Activated CD8-positive, alpha-beta T cell treated with anti-CD3 and anti-CD28 coated beads, Interleukin-2, amount 10 ng/mL, durations not matched to agents 7 days and 5 days (primary cell): ENCODE measurements at places on chromosomes 3 and 15. TPM values are rescaled to one million over a fixed set of nuclear protein-coding genes. Genes with fewer than 3 reads are reported as not detected.

Gene DHFR2
- 6.4 TPM for total RNA-seq

DNA sequence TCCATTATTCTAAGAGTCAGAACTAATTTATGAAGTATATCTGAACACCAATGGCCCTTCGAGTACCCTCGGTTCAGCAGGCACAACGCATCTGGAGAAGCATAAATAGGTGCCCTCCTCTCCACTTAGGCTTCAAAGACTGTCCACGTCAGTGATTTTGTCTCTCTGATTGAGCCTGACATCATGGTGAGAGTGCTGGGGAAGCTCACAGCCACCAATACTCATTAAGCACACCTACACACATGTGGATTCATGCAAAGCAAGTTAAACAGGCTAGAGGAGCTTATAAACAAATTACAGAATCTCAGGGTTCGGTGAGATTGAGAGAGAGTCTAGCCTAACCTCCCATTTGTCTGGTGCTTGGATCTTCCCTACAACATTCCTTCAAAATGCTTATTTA, 3.6 kb downstream of the CLDN1 start:
- DNase-seq, result no peak

DNA sequence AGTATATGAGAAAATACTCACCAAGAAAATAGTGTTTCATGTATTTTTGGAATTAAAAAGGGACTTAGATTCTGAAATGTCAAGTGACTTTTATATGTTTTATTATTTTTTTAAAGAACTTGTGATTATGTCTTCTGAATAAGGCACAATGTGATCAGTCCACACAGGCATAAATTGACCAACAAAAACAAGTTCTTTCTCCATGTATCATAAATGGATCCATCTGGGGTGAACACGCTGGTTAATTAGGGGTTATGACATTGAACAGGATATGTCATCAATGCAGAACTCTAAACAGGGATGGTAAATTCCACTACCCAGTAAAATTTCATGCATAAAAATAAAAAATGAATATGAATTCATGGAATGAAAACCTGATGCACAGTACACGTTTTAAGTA, 31.3 kb upstream of the PIK3CA start:
- no peak for DNase-seq

- DNase-seq, result peak; percentile 22
Observed at GRCh38 chr3:54146506-54147239, 24.3 kb downstream of the CACNA2D3 start.

- DNase-seq, result no peak
Observed at GRCh38 chr3:169564883-169565282, 98.6 kb downstream of the MECOM start.

- DNase-seq, result no peak
Observed at GRCh38 chr3:44924457-44925084, 50.2 kb downstream of the TGM4 start.

GRCh38 chr3:53726643-53727042, 119.6 kb downstream of the CHDH start:
- DNase-seq, result no peak

GRCh38 chr3:110327870-110328269, 743.7 kb upstream of the NECTIN3 start:
- DNase-seq, result no peak

Gene C3orf70
- total RNA-seq, result not detected

GRCh38 chr15:32099956-32100684, 69.8 kb downstream of the CHRNA7 start:
- no peak for DNase-seq

DNA sequence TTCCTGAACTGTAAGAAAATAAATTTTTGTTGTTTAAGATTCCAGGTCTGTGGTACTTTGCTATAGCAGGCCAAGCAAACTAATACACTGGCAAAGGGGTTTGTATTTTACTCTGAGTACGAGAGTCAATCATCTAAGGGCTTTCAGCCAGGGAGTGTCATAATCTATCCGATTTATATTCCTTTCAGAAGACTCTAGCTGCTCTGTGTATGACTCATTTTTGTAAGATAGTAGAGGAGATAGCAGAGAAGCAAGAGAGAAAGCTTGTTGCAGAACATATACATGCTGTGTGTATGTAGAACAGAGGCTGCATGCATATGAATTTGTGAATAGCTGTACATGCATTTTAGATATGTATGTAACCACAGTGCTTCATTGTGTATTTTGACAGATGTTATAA, 577.9 kb upstream of the EPHA6 start:
- DNase-seq, result no peak

GRCh38 chr3:154615471-154615870, 185.5 kb upstream of the GPR149 start:
- no peak for DNase-seq

DNA sequence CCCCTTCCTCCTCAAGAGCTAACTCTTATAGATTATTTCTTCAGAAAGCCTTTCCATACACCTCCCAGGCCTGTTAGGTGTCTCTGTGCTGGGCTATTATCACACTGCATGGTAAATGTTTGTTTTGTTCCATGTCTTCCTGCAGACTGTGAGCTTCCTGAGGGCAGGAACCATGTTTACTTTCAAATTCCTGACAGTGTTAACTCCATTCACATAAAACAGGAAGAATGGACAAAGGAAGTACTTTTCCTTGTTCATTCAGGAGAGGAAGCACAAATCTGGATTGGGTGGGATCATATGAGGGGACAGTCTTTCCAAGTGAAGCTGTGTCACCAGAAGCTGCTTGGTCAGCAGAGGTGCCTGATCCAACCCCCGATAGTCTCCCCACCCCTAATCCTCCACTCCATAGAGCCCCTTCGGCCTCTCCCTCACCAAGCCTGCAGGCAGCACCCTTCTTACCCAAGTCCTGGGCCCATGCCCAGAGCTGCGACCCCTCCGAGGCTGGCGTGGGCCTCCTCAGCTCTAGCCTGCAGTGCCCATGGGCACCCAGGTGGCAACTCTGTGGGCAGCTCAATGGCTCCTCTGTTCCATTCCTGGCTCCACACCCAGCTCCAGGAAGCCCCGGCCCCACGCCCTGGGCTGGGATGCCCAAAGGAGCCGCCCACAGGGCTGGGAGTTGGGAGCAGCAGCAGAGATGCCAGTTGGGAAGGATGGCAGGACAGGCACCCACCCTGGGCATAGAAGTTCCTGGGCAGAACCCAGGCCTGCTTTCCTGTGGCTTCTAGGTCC, 6.9 kb downstream of the SHF start:
- DNase-seq, result no peak

DNA sequence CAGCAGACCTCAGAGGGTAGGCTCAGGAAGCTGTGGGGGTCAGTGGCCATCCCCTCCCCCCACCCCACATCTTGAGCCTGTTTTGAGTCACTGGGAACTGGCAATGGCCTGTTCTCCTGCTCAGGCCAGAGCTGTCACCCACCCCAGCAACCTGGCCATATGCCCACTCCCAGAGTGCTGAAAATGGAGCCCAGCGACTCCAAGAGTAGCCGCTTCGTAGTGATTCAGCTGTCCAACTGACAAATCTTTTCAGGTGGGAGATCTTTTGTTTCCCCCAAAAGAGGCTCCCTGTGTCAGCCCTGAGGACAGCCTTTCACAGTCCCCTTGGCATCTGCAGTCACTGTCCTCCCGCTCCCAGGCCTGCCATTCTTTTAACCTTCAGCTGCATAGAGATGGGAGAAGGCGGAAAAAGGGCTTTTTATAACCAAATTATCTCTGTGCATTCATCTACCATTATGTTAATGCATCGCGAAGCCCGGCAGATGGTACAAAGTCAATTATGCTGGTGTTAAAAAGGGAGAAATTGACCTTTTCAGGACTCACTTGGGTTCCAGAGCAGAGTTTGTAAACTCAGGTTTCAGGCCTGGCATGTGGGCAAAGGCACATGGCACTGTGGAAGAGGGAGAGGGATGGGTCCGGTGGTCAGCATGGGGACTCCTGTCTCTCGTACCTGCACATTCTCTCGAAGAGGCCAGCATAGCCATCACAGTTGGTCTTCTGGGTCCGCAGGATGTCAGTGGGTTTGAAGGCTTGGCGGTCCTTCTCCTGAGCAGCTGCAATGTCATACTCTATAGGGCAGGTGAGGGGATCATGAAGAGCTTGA, 32.1 kb downstream of the KY start:
- DNase-seq, result no peak

Gene TRAT1
- 54.5 TPM for total RNA-seq

DNA sequence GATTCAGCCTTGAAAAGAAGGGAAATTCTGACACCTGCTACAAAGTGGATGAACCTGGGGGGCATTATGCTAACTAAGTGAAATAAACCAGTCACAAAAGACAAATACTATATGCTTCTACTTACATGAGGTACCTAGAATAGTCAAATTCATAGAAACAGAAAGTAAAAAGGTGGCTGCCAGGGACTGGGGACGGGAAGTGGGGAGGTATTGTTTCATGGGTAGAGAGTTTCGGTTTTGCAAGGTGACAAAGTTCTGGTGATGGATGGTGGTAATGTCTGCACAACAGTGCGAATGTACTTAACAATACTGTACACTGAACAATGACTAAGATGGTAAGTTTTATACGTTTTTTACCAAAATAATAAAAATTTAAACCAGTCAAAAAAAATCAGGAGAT, 4.8 kb downstream of the IDH2 start:
- peak; percentile 86 for DNase-seq

DNA sequence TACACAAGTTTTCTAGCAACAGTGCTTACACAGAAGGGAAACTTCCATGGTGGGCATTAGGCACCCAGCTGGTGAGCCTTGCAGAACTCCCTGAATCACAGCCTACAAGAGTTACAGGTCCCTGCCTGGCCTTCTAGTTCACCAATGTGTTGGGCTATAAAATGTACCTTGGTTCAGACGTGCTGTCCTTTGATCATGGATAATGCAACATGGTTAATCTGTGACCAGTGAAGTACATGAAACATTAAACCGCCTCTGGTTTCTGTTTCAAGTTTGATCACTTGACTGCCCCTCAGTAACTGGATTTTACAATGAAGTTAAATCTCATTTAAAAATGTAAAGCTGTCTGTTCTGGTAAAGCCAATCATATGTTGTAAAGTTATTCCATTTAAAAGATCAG, 51.8 kb downstream of the FMN1 start:
- no peak for DNase-seq

DNA sequence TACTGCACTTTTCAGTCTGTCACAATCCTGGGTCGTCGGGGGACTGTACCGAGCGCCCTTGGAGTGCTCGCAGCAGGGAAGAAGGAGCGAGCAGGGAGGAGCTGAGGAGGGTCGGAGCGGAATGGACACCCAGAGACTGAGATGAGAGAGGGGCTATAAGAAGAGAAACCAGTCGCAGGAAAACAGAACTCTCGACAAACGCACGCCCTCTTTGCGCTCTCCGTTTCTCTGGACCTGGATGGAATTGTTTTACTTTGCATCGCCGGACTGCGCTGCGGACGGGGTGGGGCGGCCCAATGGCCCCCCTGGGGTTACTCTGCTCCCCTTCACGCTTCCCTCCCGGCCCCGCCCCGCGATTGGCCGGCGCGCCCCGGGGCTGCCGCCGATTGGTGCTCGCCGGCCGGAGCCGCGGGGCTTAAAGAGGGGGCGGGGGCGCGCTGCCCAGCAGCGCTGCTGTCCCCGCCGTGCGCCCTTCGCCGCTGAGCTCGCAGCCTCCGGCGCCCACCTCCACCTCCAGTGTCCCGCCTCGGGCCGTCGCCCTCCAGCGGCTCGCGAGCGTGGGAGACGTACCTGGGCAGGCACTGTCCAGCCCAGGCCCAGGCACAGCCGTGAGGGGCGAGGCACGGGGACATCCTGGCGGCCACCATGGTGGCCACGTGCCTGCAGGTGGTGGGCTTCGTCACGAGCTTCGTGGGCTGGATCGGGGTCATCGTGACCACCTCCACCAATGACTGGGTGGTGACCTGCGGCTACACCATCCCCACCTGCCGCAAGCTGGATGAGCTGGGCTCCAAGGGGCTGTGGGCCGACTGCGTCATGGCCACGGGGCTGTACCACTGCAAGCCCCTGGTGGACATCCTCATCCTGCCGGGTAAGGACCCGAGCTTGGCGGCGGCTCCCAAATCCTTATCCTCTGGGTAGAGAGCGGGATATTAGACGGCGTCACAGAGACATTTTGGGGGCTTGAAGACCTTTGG, at the start of gene CLDN11:
TSS of gene CLDN11 (plus strand) at position 447 of the 977 bp plus-strand sequence. CDS start at position 646, 199 bp downstream.
- no peak for DNase-seq

DNA sequence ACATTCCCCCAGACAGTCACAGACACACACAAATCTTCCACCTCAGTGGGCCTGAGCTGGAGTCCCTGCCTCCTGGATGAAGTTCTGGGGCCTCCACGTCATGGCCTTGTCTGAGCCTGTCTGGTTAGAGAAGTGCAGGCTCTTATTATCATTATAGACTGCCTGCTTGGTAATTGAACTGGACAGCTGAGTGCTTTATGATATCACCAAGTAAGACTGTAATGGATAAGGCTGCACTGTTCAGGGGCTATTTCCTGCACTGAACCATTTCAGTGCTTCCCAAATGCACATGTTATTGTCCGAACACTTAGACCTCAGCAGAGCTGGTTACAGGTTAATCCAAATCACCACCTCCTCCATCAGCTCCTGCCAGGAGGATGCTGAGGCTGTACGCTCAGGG, 8.7 kb upstream of the ST6GAL1 start:
- no peak for DNase-seq

GRCh38 chr3:189512039-189512438, 119.2 kb upstream of the TP63 start:
- no peak for DNase-seq

DNA sequence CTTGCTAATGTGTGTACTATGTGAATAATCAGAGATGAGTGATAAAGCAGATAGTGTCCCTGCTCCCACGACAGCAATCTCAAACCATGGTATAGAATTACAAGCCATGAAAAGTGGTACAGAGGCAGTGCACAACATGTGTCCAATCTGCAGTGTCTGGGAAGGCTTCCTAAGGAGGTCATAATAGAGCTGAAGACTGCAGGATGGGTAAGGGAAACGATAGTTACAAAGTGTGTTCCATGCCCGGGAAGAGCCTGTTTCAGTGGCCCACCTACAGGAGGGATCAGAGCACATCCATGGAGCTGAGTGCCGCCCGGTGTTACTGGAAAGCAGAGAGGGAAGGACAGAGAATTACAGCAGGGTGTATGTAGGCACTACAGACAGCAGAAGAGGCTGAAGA, 48.9 kb downstream of the PAK2 start:
- no peak for DNase-seq

GRCh38 chr15:36370051-36370730, 209.2 kb upstream of the CDIN1 start:
- DNase-seq, result no peak

Gene CPLX3
- total RNA-seq, result not detected

Gene TLR9
- total RNA-seq, result 0.79 TPM

- no peak for DNase-seq
Observed at GRCh38 chr3:180036092-180036670, 556 bp downstream of the PEX5L start.

- no peak for DNase-seq
Observed at GRCh38 chr3:195159814-195160165, 111.2 kb downstream of the XXYLT1 start.

GRCh38 chr15:63372018-63372705, 9.5 kb downstream of the CA12 start:
- DNase-seq, result no peak
